ENCODE measurements at places on chromosomes 12 and 14. TPM values are rescaled to one million over a fixed set of nuclear protein-coding genes. Genes with fewer than 3 reads are reported as not detected.

- DNase-seq: no peak
Measured at GRCh38 chr14:101088714-101089113, 185.2 kb upstream of the RTL1 start.

DNA sequence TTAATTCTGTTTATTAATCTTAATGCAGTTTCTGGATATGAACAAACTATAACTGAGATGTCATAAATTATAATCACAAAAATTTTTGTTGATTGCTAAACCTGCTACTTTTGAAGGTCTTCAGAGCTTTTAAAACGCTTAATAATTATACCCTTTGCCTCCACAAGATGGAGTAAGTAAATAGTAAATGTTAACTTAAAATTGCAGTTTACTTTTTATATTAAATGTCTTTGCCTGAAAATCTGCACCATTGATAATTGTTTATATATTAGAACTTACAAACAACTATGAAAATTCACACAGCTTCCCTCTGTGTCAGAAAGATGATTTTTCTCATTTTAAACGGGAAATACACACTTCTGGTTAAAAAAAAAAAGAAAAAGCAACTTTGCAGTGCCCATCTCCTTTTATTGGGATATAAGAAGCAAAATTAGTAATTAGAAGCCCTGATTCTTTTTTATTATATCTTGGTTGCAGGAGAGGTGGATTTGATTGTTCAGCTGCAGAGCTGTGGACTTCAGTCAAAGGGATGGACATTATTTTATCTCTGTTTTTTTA, 35.6 kb downstream of the SCFD1 start:
- no peak for DNase-seq

The TAS2R19 gene
- 6.9 TPM for total RNA-seq

The RD3L gene
- not detected for total RNA-seq

All from glomerular endothelial cell (primary cell).